Kidney tubule cell (primary cell): ENCODE measurements at places on chromosomes 7 and 10.
A peak's percentile ranks its signal among the peaks of the same experiment; 100 is the strongest.

DNA sequence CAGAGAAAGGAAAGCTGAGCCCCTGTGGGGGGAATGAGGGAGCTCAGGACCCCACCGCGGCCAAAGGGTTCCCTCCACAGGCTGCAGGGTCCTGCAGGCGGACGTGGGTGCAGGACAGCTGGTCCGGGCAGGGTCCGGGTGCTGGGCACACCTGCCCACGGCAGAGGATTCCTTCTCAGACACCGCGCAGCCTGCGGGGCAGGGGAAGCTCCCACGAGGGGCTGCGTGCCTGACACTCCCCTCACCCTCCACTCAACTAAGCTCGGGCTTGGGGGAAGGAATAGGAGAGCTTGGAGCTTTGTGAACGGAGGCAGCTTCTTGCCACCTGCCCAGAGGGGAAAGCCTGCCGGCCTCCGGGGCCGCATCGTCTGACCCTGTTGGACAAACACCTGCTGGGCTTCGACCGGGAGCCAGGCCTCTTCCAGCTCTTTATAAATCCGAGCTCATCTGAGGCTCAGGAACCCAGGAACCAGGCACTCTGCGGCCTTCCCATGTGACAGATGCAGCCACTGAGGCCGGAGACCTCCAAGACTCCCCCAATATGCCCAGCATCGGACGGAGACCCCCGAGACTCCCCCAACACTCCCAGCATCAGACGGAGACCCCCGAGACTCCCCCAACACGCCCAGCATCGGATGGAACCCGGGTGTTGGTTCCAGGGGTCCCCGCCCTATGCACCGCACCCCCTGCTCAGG, 97.3 kb downstream of the PDGFA start:
- DNase-seq: no peak

- DNase-seq: peak; percentile 81
Measured at GRCh38 chr7:97601931-97602457, 129.9 kb upstream of the TAC1 start.

DNA sequence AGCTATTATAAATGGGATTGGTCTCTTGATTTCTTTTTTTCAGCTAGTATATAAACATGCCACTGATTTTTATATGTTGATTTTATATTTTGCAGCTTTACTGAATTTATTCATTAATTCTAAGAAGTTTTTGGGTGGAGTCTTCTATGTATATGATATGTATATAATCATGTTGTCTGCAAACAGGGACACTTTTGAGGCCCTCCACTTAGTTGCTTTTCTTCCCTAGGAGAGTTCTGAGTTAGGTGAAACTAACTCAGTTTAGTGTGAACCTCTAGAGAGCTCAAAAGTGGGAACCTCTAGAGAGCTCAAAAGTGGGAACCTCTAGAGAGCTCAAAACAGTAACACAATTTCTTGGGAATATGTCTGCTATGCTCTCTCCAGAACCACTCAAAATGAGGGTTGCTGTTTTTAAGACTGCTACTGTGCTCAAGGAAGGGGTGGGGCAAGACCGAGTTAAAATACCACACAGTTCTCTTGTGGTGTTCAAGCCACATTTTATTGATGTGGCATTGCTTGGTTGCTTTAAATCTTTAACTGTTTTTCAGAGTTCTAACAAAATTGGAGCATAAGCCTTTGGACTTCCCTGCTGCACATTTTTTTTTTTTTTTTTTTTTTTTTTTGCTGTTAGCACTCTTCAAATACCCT, 13.2 kb downstream of the CCDC7 start:
- no peak for DNase-seq

- no peak for DNase-seq
Measured at GRCh38 chr7:69373171-69374043, 224.9 kb upstream of the AUTS2 start.

- no peak for DNase-seq
Measured at GRCh38 chr7:136105191-136105590, 128.0 kb upstream of the MTPN start.
